ENCODE measurements at places on chromosomes 13 and 19.

DNA sequence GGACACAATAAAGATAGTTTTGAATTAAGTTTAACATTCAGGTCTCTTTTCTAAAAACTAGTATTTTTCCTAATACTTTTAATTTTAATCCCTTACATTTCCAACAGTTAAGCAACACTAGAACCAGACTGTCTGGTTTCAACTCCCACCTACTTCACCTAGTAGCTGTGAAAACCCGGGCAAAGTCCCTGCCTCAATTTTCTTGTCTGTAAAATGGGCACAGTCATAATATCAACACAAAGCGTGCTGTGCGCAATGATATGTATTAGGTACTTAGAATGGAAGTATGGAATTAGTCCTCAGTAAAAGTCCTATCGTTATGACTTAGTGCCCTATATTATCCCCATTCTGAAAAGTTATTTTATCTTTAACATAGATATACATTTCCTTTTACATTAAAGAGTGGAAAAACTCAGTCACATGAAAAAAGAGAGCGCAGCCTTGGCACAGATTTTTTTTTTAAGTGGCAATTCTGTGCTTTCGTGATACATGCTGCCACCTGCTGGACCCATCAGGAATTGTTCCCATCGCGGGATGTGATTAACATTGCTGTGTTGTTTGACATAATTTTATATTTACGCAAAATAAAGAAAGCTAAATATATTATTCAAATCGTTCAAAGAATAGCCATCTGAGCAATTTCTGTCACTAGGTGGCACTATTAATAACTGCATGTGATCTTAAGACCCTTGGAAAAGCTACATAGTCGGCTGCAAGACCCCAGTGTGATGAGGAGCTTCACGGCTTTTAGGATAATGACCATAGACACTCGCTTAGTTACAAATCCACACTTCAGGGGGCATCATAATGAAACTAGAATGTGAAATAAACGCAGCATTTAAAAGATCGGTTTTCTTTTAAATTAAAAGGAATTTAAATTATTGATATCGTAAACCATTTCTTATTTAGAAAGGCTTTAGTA lies 59.9 kb downstream of the LIG4 start:
- DNase-seq, result peak; percentile 32

DNA sequence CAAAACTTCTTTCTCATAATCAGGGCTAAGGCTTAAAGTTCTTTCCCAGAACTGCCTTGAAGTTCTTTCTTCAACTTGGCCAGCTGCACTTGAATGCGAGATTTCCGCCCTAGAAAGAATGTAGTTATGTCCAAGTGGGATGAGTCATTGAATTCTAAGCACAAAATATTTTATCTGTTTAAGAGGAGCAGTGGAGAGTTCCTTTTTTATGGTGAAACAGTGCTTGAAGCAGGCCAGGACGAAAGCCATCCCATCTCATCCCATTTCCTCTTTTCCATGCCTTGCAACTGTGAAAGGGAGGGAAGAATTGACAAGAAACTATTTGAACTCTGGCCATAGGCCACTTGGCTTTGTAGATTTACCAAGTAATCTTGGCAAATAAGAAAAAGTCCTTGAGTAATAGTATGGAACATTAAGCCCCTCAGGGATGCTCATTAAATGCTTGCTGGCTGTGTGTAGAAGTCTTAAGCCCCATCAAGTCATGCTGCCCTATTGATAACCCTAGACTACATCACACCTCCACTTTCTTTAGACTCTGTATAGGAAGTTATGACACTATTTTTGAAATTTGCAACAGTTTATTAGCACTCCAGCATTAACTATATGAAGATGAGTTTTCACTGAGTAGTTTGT lies 174.5 kb downstream of the KCTD12 start:
- no peak for DNase-seq

DNA sequence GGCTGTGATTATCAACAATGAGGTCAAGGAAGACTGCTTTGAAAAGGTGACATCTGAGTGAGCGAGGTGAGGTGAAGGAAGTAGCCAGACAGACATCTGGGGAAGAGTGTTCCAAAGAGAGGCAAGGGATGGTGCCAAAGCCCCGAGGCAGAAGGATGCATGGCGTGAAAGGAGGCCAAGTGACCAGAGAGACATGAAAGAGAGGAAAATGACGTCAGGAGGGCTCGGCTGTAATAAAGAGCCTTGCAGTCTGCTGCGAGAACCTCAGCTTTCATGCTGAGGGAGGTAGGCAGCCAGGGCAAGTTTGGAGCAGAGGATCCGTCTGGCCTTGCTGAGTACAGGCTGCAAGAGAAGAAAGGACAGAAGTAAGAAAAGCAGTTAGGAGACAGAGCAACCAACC lies 50.8 kb downstream of the FOXO1 start:
- no peak for DNase-seq

GRCh38 chr13:85314686-85315085 lies 484.5 kb downstream of the SLITRK6 start:
- no peak for DNase-seq

- no peak for DNase-seq
Observed at GRCh38 chr13:49374585-49375290, 69.1 kb downstream of the CAB39L start.

- no peak for DNase-seq
Observed at GRCh38 chr13:77548095-77548494, 12.6 kb downstream of the SCEL start.

GRCh38 chr19:5933391-5934068 lies 19.5 kb downstream of the CAPS start:
- DNase-seq, result no peak

- DNase-seq, result no peak
Observed at GRCh38 chr19:46904114-46905060, 43.6 kb downstream of the ARHGAP35 start.

- DNase-seq, result no peak
Observed at GRCh38 chr13:58018865-58019264, 387.3 kb downstream of the PCDH17 start.

GRCh38 chr13:99269627-99270241 lies 11.6 kb upstream of the GPR18 start:
- no peak for DNase-seq

DNA sequence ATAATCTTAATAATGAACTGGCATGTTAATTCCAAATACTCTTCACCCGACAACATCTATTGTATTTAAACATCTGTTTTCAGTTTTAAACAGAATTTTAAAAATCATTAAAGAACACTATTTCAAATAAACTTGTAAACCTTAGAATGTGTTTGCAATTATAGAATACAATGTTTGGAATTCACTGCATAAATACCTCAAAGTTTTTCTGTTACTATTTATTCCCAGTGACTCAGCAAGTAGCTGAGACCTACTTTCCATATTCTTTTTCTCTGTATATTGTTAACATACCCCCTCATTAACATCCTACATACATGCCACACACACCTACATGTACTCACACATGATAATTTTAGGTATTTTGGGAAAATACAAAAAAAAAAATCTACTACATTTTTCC lies 1134.3 kb downstream of the SLITRK1 start:
- no peak for DNase-seq

- no peak for DNase-seq
Observed at GRCh38 chr13:78409172-78409571, 194.2 kb downstream of the POU4F1 start.

DNA sequence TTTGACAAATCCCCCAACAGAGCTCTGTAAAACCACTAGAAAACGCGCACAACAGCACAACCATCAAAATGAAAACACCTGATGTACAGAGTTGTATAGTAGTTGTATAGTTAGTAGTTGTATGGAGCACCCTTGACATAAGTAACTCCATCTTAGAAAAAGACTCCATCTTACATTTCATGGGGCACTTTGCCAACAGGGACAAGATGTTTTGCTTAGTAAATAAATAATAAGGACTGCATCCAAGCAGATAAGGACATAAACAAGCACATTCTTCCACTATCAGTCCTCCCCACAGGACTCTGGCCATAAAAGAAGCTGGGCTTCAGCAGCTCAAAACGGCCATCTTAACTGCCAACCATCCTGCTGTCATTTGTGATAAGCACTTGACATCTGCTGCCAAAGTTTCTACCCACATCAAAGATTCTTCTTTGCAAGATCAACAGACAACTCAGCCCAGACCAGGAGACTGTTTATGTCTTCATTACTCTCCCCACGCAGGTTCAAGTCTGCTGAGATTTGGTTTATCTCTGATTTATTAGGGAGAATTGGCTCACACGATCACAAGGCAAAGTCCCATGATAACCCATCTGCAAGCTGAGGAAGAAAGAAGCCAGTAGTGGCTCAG lies 20.7 kb upstream of the ZNF331 start:
- no peak for DNase-seq

Data from activated CD4-positive, CD25-positive, alpha-beta regulatory T cell treated with anti-CD3 and anti-CD28 coated beads, Interleukin-2, amount 50 U/mL, for 16 hours (primary cell).